Stimulated activated memory B cell treated with anti-CD40 and anti-IgM and Interleukin-4, amounts not matched to agents 10 μg/mL and 1 μg/mL and 100 μg/mL, for 72 hours (primary cell): ENCODE measurements at places on chromosomes 16 and 17.

DNA sequence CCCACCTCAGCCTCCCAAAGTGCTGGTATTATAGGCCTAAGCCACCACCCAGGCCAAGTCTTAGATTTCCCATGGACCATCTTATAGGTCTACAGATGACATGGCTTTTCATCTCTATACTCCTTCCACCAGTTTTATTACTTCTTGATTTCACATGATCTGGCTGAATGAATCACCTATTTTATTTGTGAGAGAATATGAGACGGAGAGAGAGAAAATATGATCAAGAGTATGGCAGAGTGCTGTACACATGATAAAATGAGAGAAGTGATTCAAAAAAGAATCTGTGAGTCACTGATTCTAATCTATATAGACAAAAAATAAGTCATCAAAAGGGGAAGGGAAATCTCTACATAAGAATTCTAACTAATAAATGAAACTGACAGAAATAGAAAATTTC lies 13.7 kb downstream of the ACSM1 start:
- ATAC-seq: no peak

- no peak for ATAC-seq
These were observed 31.6 kb downstream of the IQCK start for GRCh38 chr16:19749571-19750080.

- ATAC-seq: no peak
These were observed 9.4 kb upstream of the SPATA2L start for GRCh38 chr16:89710709-89711564.

DNA sequence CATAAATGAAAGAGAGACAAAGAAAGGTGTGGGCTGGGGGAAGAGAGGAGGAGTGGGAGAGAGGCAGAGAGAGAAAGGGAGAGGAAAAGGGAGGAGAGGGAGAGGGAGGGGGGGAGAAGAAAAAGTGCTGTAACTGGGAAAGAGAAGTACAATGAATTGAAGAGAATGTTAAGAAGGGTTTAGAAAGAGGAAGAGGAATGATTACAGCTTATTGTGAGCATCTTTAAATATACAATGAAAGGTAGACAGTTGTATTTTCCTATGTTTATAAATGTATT lies 229.1 kb upstream of the PMFBP1 start:
- ATAC-seq: no peak

- no peak for ATAC-seq
These were observed 57.1 kb upstream of the WSB1 start for GRCh38 chr17:27236717-27237315.

DNA sequence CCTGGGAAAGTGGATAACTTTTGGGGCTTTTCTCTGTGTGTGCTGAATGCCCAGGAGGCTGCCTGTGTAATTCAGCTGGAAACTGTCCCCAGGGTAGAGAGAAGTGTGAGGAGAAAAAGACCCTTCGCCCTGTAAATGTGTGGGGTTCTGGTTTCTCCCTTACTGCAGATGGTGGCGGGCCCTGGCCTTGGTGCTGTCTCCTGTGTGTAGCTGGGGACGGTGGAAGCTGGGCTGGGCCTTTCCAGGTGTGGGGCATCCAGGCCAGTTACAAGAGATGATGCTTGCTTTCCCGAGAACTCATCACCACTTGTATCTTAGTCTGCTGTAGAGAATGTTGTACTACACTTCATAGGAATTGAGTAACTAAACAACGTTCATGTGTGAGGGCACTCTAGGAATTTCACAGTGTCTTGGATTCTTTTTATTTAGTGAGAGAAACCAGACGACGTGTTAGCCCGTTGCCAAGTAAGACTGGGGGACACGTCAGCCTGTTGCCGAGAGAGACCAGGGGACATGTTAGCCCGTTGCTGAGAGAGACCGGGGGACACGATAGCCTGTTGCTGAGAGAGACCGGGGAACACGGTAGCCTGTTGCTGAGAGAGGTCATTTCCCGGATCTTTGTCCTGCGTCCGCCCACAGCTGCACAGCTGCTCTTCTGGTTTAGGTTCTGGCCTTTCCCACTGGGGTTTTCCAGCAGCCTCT lies 43.1 kb downstream of the TBCD start:
- ATAC-seq: no peak

DNA sequence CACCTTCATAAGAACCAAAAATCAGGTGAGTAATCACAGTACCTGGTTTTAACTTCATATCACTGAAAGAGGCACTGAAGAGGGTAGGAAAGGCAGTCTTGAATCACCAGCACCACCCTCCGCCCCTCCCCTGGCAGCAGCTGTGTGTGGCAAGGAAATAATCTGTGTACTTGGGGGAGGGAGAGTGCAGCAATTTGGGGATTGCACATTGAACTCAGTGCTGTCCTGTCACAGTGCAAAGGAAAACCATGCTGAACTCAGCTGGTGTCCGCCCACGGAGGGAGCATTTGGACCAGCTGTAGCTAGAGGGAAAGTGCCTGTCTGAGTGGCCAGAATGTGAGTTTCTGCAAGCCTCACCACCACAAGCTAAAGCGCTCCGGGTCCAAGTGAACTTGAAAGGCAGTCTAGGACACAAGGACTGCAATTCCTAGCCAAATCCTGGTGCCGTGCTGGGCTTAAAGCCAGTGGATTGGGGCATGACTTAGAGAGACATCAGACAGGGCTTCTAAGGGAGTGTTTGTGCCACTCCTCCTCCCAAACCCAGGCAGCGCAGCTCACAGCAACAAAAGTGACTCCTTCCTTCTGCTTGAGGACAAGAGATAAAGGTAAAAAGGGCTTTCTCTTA lies 39.7 kb upstream of the ALDH3A1 start:
- no peak for ATAC-seq

- no peak for ATAC-seq
These were observed 4.7 kb upstream of the ASGR2 start for GRCh38 chr17:7119314-7119713.

DNA sequence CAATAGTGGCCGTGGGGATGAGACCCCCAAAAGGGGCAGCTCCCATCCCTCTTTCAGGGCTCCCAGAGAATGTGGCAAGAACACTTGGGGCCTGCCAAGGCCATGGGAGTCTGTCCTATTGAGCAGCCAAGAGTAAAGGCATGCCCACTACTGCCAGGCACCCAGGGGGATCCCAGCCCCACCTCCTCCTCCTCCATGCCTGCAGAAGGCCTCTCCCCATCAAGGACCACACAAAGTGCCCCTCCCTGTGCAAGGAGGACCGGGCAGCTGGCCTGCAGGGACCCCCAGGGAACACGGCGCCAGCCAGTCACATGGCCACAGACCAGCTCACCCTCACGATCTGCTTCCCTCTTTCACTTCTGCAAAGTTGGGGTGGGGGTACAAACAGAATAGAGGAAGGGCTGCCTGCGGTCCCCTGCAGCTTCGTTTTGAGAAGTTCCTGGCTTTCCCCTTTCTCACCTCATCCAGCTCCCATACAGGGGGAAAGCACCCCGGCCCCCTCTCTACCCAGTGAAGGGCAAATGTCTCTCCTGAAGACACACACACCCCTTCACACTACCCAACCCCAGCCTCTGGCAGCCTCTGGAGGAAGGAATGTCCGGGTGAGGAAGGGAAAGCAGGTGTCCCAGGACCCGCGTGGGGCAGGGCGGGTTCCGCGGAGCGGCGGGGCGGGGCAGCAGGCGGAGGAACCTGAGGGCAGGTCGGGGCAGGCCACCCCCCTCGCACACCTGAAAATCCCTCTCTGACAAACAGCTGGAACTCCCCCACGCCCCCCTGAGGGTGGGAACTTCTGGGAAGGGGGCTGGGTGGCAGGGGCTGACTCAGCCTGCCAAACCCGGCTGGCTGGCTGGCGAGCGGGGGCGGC lies 2.0 kb downstream of the PPP1R9B start:
- ATAC-seq: peak; percentile 82

- no peak for ATAC-seq
These were observed at the start of gene SCARF1 for GRCh38 chr17:1645207-1646171. Gene SCARF1, minus strand, starts transcription at chr17:1645732. Its CDS starts 35 bp downstream, at chr17:1645697.

DNA sequence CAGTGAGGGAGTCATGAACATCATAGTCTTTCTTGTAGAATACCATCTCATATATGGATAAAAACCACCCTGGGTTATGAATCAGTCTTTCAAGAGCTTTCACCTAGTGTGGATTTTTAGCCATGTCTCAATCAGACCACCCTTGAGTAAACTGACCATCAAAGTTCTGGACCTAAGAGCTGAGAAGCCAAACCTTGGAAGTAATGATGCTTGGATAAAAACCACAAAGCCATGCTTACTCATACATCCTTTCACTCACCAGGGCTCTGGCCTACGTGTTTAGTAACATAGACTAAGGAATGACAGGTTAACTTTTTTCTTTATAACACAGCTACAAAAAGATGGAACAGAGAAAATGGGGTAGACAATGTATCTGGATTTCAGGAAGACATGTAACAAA lies 167.2 kb downstream of the STX8 start:
- no peak for ATAC-seq

- ATAC-seq: no peak
These were observed 121.4 kb downstream of the SKAP1 start for GRCh38 chr17:48308581-48308980.

GRCh38 chr16:22188595-22189442 lies 17.3 kb upstream of the EEF2K start:
- no peak for ATAC-seq

DNA sequence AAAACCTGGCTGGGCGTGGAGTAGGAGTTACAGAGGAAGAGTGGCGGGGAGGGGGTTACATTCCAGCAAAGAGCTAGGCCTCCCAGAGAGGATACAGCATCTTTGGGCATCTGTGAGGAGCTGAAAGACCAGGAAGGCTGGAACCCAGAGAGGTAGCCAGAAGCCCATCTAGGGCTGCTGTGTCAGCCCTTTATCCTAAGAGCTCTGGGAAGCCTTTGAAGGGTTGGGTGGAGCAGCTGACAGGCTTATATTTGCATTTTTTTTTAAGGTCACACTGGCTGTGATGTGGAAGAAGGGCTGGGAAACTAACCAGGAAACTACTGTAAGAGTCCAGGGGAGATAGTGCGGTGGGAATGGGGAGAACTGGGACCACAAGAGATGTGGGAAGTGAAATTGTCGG lies 6.8 kb upstream of the CNOT1 start:
- no peak for ATAC-seq

GRCh38 chr17:56599088-56599487 lies 5.6 kb downstream of the NOG start:
- ATAC-seq: no peak

DNA sequence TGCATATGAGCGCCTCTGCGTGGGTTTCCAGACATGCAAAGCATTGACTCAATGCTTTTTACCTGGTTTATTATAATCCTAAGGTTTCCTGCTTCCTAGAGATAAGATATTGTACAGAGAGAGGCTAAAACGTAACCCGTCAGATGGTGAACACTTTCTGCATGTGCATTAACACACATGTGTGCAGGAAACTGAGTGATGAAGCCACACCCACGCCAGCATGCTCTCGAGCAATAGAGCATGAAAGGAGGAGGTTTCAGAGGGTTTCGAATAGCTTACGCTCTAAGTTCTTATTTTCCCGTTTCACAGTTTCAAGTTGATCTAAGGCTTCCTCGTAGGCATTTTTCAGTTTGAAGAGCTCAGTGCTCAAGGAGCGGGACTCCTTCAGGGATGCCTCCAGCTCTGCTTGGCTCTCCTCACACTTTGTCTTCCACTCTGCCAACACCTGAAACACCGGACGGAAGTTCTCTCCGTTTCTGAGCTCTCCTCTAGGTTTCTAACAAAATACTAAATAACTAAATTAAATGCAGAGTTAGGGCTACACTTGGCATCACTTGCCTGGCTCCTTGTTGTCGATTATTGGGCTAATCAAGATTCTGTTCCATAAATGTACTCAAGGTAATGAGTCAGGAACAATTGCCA lies 23.2 kb downstream of the MYH3 start:
- peak; percentile 97 for ATAC-seq

DNA sequence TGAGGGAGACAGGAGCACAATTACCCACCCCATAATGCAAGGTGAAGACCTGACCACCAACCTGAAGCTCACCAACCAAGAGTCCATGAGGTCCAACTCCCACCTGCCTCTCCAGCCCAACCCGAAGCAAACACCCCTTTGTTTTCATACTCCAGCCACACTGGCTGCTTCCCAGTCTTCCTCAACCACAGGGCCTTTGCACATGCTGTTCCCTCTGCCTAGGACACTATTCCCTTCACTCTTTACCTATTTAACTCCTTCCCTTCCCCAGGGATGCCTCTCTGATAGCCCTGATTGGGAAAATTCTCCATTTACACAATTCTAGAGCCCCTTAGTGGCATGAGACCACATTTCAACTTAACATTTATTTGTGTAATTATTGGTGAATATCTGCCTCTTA lies 86.0 kb downstream of the VAT1L start:
- ATAC-seq: no peak

- ATAC-seq: no peak
These were observed 83.9 kb upstream of the HSBP1 start for GRCh38 chr16:83723901-83724300.

GRCh38 chr16:56841659-56842058 lies 23.3 kb upstream of the SLC12A3 start:
- no peak for ATAC-seq
